ENCODE measurements at places on chromosomes 6 and 20.

- no peak for DNase-seq
Measured at GRCh38 chr6:163820745-163821458, 406.4 kb downstream of the QKI start.

DNA sequence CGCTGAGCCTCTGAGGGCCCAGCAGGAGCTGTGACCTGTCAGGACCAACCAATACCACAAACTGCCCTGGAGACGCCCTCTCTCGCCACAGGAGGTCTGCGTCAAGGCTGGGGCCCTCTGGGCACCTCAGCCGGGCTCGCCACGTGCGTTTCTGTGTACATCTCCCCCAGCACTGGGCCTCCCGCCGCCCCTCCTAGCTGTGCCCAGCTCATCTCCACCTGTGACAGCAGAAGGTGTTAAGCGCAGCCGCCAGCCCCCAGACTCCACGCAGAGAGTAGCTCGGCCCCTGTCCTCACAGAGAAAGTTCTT lies 91.4 kb downstream of the TAF4 start:
- no peak for DNase-seq

DNA sequence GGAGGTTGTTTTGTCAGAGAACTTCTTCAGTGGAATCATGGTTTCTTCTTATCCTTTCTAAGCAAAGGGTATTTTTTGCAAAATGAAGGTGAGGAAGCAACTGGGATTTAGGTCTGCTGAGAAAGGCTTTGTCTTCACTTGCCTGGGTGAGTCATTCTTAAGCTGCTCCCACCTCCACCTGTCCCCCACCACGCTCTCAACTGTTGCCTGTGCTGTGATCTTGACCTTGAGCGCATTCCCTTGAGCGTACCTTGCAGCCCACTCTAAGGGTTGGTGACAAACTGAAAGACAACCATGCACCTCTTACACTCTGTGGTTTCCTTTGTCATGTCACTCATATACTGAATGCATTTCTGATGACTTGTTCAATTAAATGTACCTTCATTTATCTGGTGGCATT lies 641.1 kb downstream of the RNF144B start:
- no peak for DNase-seq

GRCh38 chr6:85641897-85642773 lies 551 bp downstream of the SYNCRIP start:
- no peak for DNase-seq

Measured in NCI-H187 treated with DMSO at 0.1 percent for 48 hours (cell line).